Right ventricle myocardium inferior (tissue), 1 donor: ENCODE measurements at places on chromosomes 2 and 18. TPM values are rescaled to one million over a fixed set of nuclear protein-coding genes. Genes with fewer than 3 reads are reported as not detected.

REG3G gene
- total RNA-seq: not detected

GRCh38 chr2:216849987-216850386 lies 9.9 kb downstream of the TNP1 start:
- peak; percentile 66 for DNase-seq

- DNase-seq: no peak
Measured at GRCh38 chr2:183093857-183094657, 15.5 kb downstream of the DUSP19 start.

- DNase-seq: no peak
Measured at GRCh38 chr2:105999211-105999989, 194.7 kb downstream of the UXS1 start.

DNA sequence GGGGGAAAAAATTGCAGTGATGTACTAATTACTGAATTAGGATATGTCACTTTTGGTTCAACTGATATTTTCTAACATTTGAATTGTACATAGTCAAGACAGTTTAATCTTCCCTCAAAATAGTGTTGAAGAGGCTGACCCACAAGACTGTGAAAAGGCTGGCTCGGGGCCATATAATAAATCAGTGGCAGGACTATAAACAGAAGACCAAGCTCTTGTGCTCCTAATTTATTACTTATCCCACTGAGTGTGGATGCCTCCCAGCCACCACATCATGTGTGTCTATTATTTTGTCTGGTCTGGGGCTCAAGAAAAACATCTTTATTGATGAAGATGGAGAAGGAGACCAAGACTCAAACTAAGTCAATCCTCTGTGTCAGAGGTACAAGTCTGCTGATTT lies 64.4 kb downstream of the PLEKHM3 start:
- DNase-seq: no peak

FOSL2 gene
- 48.5 TPM for total RNA-seq

DNA sequence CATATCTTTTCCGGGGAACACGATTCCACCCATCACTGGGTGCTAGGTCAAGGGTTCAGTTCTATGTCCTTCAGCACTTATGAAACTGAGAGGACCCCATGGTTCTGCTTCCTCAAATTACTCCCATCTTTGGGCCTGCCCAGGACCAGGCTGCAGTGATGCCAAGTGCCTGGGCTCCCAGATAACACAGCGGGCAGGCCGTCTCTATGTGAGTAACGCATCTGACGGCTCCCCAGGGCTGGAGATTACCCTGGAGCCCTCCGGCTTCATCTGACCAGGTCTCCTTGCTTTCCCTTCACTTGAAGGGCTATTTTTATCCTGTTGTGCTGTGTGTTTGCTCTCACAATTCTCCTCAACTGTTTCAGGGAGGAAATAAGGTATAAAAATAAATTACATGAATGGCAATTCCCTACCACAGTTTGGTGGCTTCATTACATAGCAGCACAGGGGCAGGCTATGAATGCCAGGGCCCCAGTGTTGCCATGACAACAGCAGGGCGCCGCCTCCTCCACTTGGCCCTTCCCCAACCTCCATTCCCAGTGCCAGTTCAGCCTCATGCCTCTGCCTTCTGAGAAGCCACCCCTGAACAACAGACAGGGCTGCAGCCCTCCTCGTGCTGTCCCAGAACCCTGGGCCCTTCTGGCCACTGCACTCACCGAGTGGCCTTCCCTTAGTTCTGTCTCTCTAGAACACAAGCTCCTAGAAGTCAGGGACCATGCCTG lies 25.4 kb upstream of the TMEM131 start:
- no peak for DNase-seq

FTCDNL1 gene
- 3.0 TPM for total RNA-seq

SGPP2 gene
- 19.0 TPM for total RNA-seq

- DNase-seq: no peak
Measured at GRCh38 chr18:35619464-35619863, 37.9 kb downstream of the GALNT1 start.

ASB18 gene
- 4.6 TPM for total RNA-seq

RAB31 gene
- total RNA-seq: 11.7 TPM

GRCh38 chr18:42177390-42177789 lies 222.4 kb downstream of the PIK3C3 start:
- DNase-seq: no peak

DNA sequence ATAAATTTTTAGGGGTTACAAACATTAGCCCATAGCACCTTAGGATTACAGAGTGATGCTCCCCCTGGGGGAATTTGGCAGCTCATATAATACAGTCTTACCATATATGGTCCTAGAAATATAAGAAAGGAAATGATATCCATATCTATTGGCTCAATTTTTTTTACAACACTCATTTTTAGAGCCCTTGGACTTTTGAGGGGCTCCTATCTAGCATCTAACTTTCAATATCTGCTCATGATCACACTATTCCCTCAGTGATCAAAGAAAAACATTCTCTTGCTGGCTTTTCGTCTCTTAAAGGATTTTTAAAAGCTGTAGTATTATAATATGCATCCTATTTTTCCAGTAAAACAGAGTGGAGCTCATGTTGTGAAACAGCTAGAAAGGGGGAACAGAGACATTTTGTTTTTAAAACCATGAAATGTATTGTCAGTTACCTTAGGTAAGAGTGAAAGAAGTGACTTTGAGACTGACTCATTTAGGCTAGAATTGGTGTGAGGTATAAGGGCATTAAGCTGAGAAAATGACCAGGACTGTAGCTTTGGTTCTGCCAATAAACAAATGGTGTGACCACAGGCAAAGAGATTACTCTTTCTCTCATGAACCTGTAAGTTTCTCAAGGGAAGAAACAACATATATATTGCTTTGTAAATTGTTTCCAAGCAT lies 65.8 kb downstream of the ALPK2 start:
- no peak for DNase-seq

DNA sequence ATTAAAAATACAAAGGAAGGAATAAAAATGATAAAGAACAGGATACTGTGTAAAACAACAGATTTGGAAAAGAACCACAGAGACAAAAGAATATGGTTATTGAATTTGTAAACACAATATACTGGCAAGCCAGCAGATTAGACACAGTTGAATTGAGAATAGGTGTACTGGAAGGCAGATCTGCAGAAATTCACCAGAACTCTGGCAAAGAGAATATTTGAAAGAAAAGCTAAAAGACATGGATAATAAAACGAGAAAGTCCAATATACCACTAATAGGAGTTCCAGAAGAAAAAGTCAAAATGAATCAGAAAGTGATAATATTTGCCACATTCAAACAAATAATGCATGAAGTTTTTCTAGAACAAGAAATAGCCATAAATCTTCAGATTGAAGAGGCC lies 11.9 kb upstream of the NEURL3 start:
- no peak for DNase-seq

HOXD1 gene
- not detected for total RNA-seq

DNA sequence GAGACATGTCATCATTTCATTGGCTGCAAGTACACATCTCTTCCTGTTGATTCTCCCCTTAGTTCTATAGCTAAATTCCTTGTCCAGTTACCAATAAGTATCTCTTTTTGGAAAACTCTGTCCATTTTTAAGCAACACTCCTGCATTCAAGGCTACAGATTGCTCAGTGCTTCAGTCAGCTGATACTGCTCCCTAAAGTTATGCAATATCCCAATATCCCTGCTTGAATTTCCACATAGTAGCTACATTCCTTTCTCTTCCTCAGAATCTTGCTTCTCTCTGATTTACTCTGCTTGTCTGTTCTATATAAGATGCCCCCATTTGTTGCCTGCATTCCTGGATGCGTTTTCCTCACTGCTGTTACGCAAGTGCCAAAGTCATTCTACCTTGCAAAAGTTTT lies 109.8 kb downstream of the PARD3B start:
- DNase-seq: no peak

GRCh38 chr2:1234731-1235308 lies 178.4 kb upstream of the TPO start:
- DNase-seq: no peak

DNA sequence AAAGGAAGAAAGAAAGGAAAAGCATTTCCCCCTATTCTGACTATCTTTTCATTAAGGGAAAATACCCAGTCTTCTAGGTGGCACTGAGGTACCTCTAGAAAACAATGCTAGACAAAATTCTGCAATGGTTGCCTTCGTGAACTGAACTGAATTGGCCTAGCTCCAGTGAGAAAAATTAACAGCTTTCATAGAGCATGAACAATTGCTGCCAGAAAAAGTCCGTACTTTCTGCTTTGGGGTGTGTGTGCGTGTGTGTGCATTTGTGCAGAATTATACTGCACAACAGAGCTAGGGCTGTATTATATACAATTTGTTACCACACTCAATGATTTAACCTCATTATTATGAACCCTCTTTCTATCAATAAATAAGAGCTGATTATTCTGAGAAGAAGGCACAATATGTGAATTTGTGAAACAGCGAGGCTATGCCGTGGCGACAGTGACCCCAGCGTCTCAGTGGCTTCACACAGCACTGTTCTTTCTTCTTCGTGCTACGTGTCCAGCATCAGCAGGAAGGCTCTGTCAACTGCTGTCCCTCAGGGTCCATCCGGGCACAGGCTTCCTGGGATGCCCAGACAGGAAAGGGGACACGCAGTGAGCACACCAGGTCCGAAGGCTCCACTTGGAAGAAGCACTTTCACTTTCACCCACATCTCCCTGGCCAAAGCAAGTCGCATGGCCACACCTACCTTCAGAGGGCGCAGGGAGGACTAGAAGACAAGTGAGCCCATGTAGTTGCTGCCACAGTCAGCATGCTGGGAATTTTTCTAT lies 47.5 kb downstream of the PTGR3 start:
- no peak for DNase-seq

GRCh38 chr2:220043155-220043989 lies 415.9 kb downstream of the SLC4A3 start:
- no peak for DNase-seq

GRCh38 chr2:51723691-51724090 lies 691.8 kb upstream of the NRXN1 start:
- no peak for DNase-seq

- no peak for DNase-seq
Measured at GRCh38 chr2:73009177-73009839, 62.2 kb downstream of the SFXN5 start.
